ENCODE measurements at places on chromosomes 6 and 20.

DNA sequence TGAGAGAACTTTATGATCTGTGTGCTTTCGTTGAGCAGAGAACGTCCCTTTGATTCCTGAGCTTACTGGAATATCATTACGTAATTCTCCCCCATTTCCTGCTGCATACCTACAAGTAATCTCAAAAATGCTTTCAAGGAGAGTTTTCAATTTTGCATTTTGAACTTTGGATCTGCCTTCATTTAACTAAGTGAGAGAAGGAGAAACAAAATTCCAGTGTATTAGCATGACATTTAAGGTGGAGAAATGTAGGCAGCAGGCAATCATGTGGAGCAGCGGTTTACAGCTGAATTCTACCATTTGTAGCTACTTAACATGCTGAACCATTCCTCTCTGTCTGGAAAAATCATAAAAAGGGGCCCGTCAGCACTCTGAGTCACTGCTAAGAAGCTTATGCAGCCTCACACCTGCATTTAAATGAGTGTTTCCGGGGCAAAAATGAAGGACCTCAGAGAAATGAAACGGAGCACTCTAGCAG is 451.5 kb downstream of the PLCB1 start:
- no peak for DNase-seq

GRCh38 chr6:111871207-111871606 is 2.0 kb downstream of the FYN start:
- DNase-seq: peak; percentile 11

DNA sequence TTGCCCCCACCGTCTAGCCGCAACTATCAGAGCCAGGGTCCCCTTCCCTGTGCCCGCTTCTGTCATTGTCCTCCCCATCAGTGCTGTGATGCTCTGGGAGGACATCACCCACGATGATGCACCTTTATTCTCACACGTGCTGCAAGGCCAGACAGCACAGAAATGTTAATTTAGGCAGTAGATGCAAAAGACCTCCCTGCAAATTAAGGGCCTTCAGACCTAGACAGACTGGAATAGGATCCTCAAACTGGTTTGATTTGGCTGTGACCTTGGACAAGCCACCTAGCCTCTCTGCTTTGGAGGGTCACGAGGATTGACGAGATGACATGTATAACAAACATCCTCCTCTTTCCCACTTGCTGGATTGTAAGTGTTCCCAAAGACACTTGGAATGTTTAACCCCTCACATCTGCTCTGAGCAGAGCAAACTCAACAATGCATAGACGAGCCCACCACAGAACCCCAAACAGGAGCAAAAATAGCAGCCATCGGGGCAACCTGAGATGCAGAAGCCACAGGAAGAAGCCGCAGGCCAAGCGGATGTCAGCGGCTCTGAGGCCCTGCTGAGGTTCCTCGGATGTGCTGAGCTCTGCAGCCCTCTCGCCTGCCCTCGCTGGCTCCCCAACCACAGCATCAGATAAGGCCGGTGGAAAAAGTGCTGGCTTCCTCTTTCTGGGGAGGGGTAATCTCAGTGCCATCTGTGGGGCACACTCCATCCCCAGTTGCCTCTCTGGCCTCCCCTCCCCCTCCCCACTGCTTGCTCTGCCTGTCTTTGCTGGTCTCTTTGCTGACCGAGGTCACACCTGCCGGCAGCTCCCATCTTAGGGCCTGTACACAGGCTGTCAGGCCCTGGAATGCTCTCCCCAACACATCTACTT is 35.3 kb downstream of the TOX2 start:
- DNase-seq: peak; percentile 51

- DNase-seq: no peak
These were observed 52.9 kb downstream of the TRMT11 start for GRCh38 chr6:126039284-126039683.

- DNase-seq: no peak
These were observed 95.7 kb downstream of the TULP4 start for GRCh38 chr6:158408013-158408412.

GRCh38 chr6:119267126-119267905 is 82.2 kb downstream of the MAN1A1 start:
- DNase-seq: no peak

DNA sequence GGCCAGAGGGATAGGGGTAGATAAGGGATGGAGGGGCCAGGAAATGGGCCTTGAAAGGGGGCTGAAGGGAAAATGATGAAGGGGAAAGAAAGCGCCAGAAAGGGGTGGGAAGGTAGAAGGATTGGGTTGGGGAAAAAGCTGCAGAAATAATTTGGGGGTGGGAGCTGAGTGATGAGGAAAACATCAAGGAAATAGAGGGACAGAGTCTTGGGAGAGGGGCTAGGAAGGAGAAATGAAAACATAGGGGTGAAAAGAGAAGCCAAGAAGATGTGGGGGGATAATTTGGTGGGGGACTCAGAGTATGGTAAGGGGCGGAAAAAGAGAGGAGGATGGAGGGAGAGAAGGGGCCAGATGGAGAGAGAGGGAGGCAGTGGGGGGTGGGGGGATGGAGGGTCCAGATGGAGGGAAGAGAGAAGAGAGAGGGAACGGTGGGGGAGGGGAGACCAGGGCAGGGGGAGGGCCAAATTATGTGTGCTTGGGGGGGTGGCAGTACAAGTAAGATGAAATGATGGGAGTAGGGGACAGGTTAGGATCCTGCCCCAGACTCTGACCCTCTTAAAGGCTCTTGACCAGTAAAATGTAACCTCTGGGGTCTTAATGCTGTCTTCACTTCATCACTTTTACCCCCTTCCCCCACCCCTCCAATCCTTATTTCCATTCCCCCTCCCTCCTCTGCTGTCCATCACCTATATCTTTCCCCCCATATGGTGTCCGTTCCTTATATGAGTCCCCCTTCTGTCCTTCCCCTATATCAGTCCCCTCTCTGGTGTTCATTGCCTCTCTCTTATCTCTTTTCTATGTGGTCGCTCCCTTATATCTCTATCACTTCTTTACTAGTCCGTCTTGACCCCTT is 852 bp downstream of the SYNGAP1 start:
- DNase-seq: no peak

- no peak for DNase-seq
These were observed 70.7 kb downstream of the PDE7B start for GRCh38 chr6:135922174-135922573.

DNA sequence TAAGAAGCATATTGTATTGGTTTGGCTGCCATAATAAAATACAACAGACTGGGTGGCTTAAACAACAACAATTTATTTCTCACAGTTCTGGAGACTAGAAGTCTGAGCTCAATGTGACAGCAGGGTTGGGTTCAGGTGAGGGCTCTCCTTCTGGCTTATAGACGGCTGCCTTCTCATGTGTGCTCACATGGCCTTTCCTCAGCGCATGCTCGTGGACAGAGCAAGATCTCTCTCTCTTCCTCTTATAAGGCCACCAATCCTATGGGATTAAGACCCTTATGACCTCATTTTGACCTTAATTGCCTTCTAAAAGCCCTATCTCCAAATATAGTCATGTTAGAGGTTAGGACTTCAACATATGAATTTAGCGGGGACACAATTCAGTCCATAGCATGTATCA is 32.4 kb upstream of the GFOD1 start:
- no peak for DNase-seq

Measured in T follicular helper cell (primary cell).